NCI-H2029 treated with DMSO at 0.1 percent for 48 hours (cell line): ENCODE measurements at places on chromosomes 2 and 18.

DNA sequence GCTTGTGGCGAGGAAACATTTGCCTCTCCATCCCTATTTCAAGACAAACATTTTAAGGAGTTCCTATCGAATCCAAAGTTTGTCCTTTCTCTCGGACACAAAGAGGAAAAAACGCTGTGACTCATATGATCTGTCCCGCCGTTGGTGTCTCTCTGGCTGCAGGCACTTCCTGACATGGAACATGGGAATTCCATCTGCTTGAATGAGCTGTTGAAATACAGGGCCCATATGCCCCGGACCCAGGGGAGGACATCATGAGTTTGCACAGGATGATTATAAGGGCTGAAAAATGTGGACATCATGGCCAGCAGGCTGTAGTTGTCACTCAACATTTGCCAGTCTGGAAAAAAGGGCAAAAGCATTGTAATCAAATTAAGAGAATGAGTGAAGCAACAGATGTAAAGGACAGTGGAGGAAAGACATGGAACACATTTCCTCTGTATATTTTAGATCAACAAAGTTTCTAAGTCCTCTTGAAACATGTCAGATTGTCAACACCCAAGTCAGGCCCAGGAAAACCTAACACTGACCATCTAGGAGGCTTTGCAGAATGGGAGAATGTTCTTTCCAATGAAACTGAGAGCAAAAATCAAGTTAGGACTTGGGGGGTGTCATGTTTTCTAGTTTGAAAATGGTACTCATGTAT lies 103.2 kb upstream of the SMIM21 start:
- no peak for DNase-seq

DNA sequence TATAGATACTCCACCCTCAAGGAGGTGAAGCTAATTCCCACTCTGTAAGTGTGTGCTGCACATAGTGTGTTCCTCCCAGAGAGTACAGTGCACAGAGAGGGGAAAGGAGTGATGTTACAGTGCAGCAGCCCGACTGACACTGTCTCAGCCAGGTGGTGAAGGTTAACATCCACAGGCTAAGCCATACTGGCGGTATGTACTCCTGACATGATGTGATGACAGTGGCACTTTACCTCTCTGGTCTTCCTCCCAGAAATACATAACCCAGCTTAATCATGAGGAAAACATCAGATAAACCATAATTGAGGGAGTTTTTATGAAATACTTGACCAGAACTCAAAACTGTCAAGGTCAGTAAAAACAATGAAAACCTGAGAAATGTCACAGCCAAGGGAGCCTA lies 107.1 kb downstream of the RAB3GAP1 start:
- DNase-seq, result no peak

GRCh38 chr2:111024496-111024895 lies 96.2 kb upstream of the BCL2L11 start:
- no peak for DNase-seq

DNA sequence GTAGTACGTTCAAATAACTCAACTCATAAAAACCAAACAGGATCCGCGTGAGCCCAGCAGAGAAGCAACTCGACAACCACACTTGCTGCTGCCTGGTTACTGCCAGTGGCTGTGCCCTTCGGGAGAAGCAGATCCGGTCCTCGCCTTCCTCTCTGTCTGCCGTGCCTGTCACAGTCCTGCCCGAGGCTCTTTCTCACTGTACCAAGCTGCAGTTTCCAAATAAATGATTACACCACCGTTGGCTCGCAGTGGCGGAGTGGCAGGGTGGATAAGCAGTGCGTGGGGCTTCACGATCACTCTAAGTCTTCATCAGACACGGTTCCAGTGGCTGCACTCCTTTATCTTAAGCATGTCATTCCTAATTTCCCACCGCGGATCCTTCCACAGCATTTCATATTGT lies 26.1 kb upstream of the SALL3 start:
- DNase-seq, result no peak

DNA sequence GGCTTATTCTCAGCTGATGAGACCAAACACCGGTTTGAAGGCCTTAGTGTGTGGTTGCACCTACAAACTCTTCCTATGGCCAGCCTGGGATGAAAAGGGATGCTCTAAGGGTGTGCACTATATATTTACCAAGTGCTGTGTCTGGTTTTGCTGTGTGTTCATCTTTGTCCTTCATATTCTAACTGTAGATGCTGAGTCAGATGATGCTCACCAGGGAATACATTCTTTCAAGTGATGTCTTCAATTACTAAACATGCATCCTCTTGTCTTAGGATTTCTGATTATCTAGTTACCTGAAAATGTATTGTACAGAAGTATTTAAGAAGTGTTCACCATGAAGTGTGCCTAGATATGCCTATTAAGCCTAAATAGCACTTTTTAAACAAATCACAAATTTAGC lies 1111.6 kb upstream of the ZEB2 start:
- no peak for DNase-seq

- no peak for DNase-seq
Observed at GRCh38 chr2:183117226-183117625, 7.0 kb upstream of the NUP35 start.

DNA sequence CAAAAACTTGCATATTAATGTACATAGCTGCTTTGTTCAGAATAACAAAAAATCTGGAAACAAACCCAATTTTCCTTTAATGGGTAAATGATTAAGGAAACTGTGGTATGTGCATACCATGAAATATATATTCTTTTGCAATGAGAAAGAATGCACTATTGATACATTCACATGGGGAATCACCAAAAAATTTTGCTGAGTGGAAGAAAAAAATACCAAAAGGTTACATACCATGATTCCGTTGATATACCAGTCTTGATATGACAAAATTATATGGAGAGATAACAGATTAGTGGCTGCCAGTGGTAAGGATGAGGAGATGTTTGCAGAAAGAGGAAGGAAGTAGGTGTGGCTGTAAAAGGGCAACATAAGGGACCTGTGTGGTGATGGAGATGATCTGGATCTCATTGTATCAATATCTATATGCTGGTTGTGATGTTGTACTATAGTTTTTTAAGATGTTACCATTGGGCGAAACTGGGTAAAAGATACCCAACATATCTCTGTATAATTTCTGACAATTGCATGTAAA lies 54.6 kb upstream of the BCL2L11 start:
- no peak for DNase-seq

GRCh38 chr2:153291718-153292117 lies 186.8 kb downstream of the RPRM start:
- DNase-seq, result no peak

- DNase-seq, result no peak
Observed at GRCh38 chr2:177141866-177142265, 70.7 kb upstream of the HNRNPA3 start.

DNA sequence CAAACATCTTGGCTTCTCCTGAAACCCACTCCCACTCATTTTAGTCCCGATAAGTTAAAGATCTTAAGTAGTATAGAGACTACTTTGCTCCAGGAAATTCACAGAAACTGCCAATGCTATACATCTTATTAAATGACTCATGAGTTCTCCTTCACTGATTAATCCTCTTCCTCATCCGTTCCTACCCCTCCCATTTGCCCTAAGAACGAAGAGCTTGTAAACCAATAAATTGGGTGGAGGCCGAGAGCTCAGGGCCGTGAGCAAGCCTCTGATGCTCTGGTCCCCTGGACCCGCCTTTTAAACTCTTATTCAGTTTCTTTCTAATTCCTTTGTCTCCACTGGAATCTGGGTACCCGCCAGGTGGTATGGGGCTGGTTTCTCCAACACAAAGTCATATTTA lies 68.6 kb downstream of the METTL8 start:
- DNase-seq, result no peak

- no peak for DNase-seq
Observed at GRCh38 chr2:144513388-144514101, 6.4 kb downstream of the ZEB2 start.

GRCh38 chr2:216934151-216934550 lies 74.3 kb upstream of the TNP1 start:
- no peak for DNase-seq

DNA sequence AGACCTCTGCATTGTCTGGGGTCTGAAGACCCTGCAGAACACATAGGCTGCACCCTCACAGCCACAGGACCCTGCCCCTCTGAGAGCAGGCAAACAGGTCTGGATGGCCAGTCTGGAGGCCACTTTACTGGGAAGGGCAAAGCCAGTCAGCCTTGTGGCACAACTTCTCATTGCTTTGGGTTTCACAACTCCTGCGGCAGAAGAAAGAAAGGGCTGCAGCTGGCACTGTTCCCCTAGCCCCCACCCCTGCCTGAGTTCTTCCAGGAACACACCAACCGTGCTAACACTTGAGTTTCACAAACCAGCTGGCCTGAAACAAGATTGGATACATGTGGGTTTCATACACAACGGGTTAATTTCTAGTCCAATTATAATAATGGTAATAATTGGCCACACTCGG lies 276.5 kb upstream of the MGAT5 start:
- DNase-seq, result no peak

- no peak for DNase-seq
Observed at GRCh38 chr2:230915319-230915718, 9.7 kb downstream of the GPR55 start.

GRCh38 chr2:67871686-67872412 lies 191.0 kb downstream of the C1D start:
- no peak for DNase-seq

DNA sequence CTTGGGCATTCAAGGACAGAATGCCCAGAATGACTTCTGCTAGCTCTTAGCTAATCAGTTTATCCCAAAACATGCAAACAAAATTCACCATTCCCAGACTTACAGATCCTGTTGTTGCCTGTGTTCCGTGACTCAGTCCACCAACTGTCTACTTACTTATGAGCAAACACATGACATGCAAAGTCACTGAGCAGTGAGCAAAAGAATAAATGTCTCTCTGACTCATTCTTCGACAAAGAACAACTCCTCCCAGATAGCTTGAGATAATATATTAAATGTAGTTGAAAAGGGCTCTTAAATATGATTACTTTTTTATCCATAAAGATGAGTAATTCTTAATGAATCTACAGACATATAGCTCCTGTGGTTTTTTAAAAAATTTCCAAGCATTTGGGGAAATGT lies 9.0 kb upstream of the CREG2 start:
- no peak for DNase-seq

DNA sequence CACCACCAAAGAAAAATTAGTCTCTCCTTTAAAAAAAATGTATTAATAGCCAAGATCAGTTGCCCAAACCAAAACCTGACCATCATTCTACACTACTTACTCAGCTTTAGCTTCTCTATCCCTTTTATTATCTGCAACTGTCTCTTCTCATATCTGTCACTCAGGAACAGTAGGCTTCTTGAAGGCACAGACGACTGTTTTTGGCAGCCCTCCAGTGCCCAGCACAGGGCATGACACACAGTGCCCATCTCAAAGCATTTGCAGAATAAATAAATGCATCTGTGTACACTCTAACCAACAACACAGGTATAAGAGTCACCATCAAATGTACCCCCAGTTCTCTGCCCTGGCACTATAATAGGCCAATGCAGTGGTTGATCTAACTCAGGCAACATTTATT lies 117.2 kb downstream of the UXS1 start:
- DNase-seq, result no peak

DNA sequence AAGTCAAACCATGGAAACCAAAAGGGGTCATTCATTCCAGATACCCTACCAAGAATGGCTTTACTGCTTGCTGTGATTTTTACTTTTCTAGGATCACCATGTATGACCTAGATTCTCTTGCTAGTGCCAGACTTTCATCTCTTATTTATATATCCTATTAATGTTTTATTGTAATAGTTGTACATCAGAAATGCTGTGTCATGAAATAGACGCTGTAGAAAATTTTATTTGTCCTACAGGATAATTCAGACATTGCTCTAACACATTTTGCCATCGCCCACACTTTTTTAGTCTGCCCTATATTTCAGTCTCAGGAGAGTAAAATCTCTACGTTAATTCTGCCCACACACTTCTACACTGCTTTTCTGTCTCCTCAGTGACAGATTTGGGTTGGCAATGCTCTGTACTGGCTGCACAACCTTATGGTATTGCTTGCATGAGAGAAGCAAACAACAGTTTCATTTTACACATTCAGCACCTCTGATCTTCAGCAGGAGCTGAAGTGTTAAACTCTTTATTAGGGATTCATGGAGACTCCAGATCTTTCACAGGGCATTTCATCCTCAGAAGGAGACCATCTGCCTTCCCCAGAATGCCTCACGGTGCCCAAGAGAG lies 871.8 kb upstream of the CHAC2 start:
- no peak for DNase-seq

- no peak for DNase-seq
Observed at GRCh38 chr2:32851777-32852439, 94.8 kb upstream of the LTBP1 start.

DNA sequence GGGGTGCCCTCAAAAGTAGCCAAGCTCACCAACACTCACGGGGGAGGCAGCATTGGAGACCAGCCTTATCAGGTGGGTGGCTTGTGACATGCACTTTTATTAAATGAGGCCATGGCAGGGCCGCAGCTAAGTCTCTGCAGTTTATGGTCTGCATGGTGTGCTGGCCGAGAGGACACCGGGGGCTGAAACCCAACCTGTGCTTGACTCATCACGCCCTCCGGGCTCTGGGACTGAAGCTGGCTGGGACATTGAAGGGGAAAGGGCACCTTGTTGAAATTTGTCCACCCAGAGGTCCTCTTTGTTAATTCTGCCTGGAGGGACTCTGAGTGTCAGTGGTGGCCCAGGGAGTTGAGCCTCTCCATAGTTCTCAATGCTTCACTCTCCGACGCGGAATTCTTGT lies 17.7 kb upstream of the NTSR2 start:
- no peak for DNase-seq

GRCh38 chr2:74232426-74232825 lies 34.0 kb downstream of the MTHFD2 start:
- DNase-seq, result no peak

DNA sequence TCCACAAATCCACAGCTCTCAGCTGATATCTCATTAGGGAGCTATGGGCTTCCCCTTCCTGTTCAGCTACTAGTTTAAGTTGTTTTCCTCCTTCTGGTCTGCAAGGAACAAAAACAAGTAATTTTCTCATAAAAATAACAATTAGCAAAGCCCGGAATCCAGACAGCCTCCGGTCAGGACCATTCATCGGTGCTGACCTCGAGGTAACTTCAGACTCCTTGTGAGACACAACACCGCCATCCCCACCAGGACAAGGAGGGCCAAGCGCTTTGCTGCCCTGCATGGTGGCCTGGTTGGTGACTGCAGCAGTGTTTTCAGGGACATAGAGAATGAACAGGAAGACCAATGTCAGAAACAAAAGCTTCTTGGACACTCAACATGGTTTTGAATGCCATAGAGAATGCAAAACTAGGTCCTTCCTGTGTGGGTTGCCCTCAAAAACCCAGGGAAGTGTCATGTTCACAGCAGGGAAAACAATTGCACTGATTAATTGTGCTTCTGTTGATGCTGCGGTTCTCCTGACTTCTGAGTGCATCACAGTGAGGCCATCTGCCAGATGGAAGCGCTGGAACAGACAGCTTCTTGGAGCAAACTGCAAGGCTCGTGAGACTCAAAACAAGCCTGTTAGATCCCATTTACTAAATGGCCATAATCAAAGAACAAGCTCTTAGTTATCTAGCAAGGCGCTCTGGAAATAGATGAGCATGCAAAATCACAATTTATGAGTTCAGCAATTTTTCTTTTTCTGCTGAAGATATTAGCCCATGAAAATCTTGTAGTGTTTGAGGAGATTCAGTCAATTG lies 77.1 kb downstream of the HS1BP3 start:
- DNase-seq, result no peak

GRCh38 chr2:7226501-7226900 lies 309.3 kb downstream of the RNF144A start:
- DNase-seq, result no peak
